Right forelimb (tissue), 1 donor: ENCODE measurements at places on chromosomes 4 and X.

GRCh38 chrX:133435544-133436124 is 20.3 kb upstream of the GPC4 start:
- DNase-seq: no peak

GRCh38 chr4:173370130-173370476 is 651 bp upstream of the SAP30 start:
- DNase-seq: no peak

- DNase-seq: no peak
These were observed 102.5 kb downstream of the FNIP2 start for GRCh38 chr4:158871335-158871724.

- no peak for DNase-seq
These were observed 14.4 kb upstream of the CC2D2A start for GRCh38 chr4:15455290-15455689.

GRCh38 chr4:145816091-145816490 is 122.5 kb downstream of the ZNF827 start:
- no peak for DNase-seq

GRCh38 chrX:118498351-118498750 is 2.7 kb downstream of the DOCK11 start:
- DNase-seq: no peak
